Tibial nerve (tissue), 4 donors: ENCODE measurements at places on chromosomes 4 and X.
A peak's percentile ranks its signal among the peaks of the same experiment; 100 is the strongest.

DNA sequence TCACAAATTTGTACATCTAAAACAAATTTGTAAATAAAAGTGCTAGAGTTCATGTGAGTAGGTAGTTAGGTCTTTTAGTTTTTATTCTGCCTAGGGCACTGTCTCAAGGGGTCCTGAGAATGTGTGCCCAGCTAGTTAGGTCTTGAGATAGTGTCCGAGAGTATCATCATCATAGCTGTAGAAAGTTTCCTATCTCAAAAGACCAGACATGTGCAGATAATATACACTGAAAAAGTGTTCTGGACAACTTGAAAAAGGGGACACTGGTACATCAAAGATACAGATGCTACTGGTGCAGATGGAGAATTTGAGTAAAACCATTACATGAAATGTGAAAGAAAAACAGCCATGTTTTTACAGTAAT, 1.8 kb upstream of the ZCCHC4 start:
- no peak for DNase-seq

DNA sequence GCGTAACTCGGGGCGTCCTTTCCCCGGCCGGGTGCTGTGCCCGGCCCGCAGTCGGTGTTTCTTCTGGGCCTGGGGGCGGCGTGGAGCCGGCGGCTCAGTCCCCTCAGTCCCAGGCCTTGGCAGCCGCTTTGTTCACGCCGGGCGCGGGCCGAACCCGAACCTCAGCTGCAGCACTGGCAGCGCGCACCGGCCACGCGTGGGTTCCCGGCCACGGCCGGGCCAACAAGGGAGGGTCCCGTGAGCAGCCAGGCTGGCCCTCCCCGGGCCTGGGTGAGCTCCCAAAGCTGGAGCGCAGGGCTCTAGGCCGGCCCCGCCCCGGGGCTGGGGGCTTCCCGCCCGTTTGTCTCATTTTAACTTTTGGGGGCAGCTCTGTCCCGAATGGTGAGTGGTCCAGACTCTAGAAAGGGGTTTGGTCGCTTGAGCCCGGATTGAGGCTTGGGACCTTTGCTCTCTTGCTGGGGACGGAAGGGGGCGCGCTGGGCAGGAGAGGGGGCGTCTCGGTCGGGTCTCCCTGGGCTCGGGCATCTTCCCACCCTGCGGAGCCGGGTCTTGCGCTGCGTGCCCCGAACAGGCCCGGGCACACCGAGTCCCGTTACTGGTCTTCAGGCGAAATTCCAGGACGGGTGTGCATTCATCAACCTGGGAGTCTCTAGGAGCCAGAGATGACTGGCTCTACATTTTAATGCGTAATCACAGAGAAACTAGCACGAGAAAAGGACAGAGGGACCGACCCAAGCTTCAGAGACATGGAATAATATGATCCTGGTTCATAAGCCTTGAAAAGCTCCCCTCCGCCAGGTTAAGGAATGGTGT, 177.1 kb downstream of the CBR4 start:
- DNase-seq: peak; percentile 42

GRCh38 chr4:26447378-26447777, 42.9 kb downstream of the CCKAR start:
- DNase-seq: no peak

- no peak for DNase-seq
These were observed 16.8 kb upstream of the ZCCHC13 start for GRCh38 chrX:74286950-74287740.

- DNase-seq: no peak
These were observed 133.0 kb downstream of the PARM1 start for GRCh38 chr4:75065909-75066308.

DNA sequence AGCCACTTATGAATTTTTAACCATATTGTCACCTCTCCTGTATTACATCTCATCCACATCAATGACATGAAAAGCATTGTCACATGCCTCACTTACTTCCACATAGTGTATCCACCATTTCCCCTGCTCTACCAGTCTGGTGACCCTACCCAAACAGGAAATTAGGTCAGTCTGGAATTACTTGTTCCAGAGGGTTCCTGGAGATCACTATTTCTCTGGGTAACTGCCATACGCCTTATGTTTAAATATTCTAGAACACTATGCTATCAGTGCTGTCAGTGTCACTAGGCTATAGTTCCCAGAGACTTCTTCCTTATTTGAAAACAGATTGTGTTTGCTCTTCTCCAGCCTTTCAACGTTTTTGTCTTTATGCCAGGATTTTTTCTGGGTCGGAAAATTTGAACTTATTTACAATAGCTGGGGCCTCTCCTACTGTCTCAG, 15.0 kb downstream of the SRPX2 start:
- no peak for DNase-seq

- DNase-seq: no peak
These were observed 106.2 kb downstream of the FAM9B start for GRCh38 chrX:8927701-8928100.

GRCh38 chrX:13373431-13374187, 53.8 kb upstream of the ATXN3L start:
- no peak for DNase-seq

DNA sequence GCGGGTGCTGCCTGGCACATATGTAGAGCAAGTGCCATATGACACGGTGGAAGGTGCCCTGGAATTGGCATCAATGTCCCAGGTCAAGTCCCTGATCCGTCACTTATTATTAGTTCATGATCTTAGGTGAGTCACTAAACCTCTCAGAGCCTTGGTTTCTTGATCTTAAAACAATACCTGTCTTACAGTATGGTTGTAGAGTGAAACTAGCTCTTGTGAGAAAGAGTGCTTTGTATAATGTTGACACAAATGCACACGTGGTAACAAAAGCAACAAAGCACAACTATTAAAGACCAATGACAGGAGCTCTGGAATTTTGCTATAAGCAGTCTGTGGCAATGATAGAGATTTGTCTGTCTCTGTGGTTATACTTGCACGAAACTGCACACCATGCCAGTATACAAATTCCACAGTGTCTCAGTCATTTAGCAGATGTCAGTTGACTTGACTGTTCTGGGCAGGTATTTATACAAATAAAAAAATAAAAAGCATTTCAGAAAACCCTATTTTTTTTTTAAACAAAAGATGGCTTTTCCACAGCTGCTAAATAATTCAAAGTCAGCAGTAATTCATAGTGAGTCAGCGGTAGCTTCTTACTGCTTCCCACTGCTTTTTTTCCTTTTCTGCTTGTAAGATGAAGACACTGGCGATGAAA, 19.7 kb upstream of the ACSL1 start:
- DNase-seq: no peak

DNA sequence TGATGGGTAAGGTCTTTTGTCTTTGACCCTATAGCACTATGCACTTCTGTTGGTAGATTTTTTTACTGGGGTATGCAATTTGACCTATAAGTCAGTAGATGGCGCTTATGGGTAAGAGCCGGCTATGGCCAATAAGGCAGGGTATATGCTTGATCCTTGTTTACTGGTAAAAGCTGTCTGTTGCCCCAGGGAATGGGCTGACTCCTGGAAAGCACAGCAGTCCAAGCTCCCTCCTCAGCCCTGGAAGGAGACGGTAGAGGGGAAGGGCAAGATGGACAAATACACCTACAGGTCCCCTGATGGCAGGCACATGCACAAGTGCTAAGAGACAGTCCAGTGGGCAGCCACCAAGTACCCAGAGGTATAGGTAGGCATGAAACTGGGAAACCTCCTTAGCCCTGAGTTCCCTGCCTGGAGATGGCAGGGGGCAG, 63.7 kb downstream of the ADAMTS3 start:
- no peak for DNase-seq

DNA sequence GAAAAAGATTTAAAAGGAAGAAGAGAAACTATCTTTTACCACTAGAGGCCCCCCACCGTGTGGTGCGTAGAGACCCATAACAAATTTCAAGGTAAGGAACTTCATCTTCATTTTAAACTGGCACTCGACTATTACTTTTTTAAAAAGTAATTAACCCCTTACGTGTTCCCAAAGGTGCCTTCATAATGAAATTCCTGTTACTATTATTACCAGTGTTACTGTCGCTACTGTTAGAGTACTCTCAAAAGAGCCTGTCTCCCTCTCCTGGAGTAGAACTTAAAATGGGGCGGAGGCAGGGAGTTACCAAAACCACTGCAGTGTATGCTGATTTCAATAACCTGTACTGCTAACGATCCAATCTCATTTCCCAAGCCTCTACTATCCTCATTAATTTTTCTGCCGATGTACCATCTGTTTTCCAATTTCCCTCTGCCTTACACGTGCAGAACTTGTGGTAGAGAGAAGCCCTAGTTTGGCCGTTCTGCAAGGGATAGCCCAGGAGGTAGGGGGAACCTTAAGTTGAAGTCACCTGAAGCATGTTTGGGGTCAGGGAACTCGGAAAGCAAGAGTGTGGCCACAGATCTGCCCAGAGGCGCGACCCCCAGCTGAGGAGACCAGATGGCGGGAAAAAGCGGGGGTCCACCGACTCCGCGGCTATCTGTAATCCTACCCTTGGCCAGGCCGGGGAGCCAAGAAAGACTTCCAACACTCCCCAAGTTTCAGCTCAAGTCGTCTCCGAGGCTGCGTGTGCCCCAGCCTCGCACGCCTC, 720 bp upstream of the STK26 start:
- DNase-seq: no peak

DNA sequence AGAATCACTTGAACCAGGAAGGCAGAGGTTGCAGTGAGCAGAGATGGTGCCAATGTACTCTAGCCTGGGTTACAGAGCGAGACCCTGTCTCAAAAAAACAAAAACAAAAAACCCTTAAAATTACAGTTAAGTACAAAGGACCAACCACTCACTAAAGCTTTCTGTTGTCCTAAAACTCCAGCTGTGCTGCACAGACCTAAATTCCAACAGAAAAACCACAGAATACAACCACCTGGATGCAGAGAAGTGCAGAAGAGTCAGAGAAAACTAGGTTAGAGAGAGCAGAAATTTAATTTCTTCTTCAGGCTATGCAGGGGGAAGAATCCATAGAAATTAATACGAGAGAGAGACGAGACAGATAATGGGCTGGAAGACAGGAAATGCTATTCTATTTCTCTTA, 376.8 kb upstream of the CXorf51A start:
- no peak for DNase-seq

GRCh38 chrX:42846741-42847140, 68.8 kb upstream of the PPP1R2C start:
- DNase-seq: no peak

DNA sequence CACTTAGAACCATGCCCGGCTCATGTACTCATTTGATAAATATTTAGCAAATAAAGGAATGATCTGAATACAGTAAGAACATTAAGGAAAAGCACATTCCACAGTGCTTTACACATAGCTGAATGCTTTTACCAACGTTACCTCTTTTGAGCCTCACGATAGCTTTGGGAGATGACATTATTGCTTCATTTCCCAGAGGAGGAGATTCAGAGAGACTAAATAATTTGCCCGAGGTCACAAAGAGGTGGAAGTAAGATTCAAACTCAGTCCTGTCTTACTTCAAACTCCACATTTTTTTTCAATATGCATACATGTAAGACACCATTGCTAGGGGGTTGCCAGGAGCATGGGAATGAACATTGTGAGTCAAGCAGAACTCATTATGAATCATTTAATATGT, 538.5 kb downstream of the BCOR start:
- no peak for DNase-seq

DNA sequence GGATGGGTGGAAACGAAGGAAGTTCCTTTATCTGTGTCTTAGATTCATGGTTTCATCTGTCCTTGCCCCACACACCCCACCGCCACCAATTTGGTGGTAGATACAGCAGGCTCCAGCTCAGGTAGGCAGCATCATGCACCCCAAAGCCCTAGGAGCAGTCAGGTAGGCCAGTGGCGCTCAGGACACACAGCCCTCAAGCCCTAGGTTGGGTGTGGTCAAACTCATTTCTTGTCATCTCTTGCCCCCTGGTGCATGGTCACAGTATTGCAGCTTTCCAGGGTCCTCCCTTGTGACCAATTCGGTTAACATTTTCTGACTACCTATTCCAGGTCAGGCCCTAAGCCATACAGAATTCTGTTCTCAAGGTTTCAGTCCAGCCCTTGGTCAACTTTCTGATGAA, 14.5 kb upstream of the PRRG3 start:
- DNase-seq: no peak

DNA sequence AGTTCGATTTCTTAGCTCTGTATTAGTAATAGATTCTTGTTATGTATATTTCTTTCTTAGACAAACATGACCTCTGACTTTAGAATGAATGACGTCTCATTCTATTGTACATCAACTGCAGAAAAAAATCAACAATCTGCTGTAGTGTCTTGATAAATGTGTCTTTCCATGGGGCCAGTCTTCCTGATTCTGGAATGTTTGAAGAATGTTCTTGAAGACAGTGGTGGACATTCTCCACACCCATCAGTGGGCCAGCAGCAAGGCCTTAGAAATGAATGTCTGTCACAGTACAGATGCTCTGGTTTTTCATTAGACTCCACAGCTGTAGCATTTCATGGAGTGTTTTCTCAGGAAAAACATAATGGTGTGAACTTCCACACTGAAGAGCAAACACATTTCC, 63.2 kb upstream of the FAM47B start:
- no peak for DNase-seq

- DNase-seq: no peak
These were observed 37.7 kb downstream of the NBDY start for GRCh38 chrX:56766554-56767347.

GRCh38 chr4:137678796-137679195, 146.5 kb upstream of the PCDH18 start:
- DNase-seq: no peak

DNA sequence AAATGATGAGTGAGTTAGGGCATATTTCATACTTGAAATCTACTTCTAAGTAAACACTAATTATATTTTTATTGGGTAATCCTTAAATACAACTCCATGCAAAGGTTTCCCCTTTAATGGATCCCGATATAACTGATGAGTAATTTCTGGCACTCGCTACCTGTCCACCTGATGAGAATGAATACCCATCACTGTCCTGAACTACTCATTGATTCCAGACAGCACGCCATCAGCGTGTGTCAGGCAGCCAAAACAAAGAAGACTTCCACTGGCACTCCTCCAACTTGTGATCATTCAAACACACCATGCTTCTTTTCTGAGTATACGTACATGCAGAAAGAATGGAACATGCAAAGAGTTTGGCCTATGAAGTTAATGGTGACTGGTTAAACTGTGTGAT, 69.4 kb downstream of the HCCS start:
- no peak for DNase-seq

DNA sequence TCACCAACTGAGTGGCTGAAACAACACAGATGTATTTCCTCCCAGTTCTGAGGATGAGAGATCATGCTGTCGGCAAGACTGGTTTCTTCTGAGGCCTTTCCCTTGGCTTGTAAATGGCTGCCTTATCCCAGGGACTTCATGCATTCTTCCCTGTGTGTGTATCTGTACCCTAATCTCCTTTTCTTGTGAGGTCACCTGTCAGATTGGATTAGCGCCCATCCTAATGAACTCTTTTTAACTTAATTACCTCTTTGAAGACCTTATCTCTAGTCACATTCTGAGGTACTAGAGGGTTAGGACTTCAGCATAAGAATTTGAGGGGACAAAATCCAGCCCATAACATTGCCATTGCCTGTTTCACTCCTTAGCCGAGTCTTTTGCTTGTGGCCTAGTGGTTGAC, 59.5 kb upstream of the TMEM150C start:
- no peak for DNase-seq

DNA sequence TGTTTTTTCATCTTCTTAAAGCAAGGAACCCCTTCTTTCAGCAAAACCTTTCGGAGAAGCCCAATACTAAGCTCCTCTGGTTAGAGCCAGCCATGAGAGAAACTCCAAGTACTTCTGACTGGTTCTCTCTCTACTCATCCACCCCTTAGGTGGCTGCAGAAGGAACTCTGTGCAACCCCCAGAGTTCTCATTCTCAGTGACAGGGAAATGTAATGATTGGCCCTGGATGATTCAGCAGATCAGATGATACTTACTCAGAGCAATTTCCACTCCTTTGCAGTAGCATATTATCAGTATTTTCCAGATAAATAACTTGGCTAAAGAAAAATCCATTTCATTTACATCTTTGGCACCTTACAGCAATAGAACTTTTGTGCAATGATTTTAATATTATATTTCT, 3.2 kb downstream of the SPP1 start:
- no peak for DNase-seq
